ENCODE measurements at places on chromosomes 1 and 21. TPM values are rescaled to one million over a fixed set of nuclear protein-coding genes. Genes with fewer than 3 reads are reported as not detected.
A peak's percentile ranks its signal among the peaks of the same experiment; 100 is the strongest.

DNA sequence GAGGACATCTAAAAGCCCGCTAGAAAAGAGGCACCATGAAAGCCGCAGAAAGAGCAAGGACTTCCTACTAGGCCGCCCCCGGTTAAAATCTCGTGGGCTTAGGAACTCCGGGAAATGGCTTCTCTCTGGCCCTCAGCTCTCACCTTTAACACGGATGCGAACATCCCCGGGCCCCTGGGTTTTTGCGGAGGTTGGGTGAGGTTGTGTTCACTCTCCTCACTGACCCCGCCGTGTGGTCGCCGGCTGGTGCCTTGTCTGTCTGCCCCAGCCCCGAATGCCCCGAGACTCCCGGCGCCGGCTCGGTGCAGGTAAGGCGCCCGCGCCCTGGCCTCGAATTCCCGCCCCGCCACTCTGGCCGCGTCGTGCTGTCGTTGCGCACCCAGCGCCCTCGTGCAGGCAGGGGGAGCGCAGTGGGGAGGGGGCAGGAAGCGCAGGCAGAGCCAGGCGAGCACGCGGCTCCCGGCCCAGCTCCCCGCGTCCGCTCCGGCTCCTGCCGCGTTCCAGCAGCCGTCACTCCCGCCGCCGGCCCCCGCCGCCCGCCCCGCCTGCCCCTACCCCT, at the start of gene SHISAL2A:
Gene SHISAL2A (plus strand): TSS at position 437 of the 559 bp plus-strand sequence. CDS start 326 bp downstream, outside the sequence.
- H3K27me3 ChIP-seq = peaks cover 23% of the 10 kb centered on the region
- H3K36me3 ChIP-seq = no peaks in the 10 kb centered on the region
- peak within 1 kb of the TSS; percentile 40 for H3K4me3 ChIP-seq

- no peaks in the 10 kb centered on the region for H3K36me3 ChIP-seq
- no peak overlapping the region for H3K27ac ChIP-seq
- H3K4me3 ChIP-seq = no peak overlapping the region
- H3K4me1 ChIP-seq = no peaks in the 10 kb centered on the region
- no peaks in the 10 kb centered on the region for H3K27me3 ChIP-seq
Observed at GRCh38 chr1:56456435-56457101, 122.8 kb downstream of the PLPP3 start.

The ENAH gene
- 43.5 TPM for total RNA-seq

DNA sequence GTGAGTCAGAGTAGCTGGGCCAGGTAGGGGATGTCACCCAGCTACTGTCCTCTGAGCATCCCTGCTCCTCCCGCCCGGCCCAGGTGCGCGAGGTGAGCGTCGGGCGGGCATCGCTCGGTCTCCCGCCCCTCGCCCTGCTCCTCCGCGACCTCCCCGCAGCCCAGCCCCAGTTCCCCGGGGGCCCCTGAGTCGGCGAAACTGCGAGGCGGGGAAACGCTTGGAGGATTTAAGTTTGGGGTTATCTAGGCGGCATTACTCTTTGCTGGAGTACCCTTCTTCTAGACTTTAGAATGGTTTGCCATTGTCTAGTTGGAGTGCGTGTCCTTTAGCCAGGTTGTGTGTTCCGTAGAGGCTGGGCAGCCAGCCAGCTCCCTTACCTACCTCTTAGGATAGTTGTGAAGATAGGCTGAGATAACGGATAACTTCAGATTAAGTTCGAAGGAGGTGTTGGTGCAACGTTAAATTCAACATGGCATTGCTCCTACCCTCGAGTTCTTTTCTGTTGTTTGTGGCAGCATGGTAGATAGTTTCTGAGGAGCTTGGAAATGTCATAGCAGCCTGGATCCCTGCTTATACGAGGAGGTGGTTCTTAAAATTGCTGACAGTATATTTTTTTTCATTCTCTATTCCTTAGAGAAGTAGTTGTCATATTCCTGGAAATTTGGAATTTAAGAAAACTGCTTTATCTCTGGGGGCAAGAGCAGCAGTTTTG, 697 bp downstream of the AGO3 start:
- H3K4me1 ChIP-seq = peaks cover 4% of the 10 kb centered on the region
- no peaks in the 10 kb centered on the region for H3K27me3 ChIP-seq
- peak; percentile 38 for DNase-seq
- H3K27ac ChIP-seq = peak overlapping the region; percentile 96
- peak overlapping the region; percentile 89 for H3K4me3 ChIP-seq

- peaks cover 4% of the 10 kb centered on the region for H3K27me3 ChIP-seq
- DNase-seq = no peak
- no peak overlapping the region for H3K4me3 ChIP-seq
- no peaks in the 10 kb centered on the region for H3K4me1 ChIP-seq
Observed at GRCh38 chr1:44594353-44594752, 79.9 kb downstream of the TMEM53 start.

- no peak overlapping the region for H3K27ac ChIP-seq
- H3K36me3 ChIP-seq = no peaks in the 10 kb centered on the region
- no peak for DNase-seq
- H3K27me3 ChIP-seq = no peaks in the 10 kb centered on the region
- no peak overlapping the region for H3K4me3 ChIP-seq
Observed at GRCh38 chr1:25039229-25039628, 109.2 kb upstream of the RUNX3 start.

DNA sequence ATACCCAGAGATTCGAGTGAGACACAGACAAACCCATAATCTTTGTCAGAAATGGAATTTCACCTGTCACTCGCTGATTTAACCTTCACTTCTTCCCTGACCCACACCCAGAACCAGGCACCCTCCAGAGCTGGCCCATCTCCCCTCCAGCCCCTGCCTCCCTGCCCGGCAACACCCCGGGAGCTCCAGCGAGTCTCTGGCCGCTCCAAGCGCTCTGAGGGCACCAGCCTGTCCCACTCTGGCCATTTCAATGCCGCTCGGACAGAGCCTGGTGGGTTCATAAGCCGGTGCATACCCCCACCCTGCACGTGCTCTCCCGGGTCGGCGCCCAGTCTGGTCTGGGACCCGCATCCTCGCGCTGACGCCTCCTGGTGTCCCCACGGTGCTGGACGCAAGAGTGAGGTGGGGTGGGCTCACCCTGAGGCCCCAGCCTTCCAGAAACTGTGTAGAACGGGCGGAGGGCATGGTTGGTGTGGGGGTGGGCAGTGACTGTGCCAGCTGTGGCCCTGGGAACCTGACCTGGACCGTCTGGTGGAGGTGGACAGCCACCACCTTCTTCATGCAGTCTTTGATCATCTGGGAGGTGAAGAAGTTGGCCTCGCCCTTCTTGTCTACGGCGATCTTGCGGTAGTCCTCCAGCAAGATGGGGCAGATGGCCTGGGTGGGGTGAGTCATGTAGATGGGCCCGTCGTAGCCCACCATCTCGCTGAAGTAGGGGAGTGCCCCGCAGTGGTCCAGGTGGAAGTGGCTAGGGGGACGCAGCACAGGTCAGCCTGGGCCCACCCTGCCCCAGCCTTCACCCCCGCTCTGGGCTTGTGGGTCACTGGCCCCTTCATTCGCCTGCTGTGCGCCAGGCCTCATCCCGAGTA, 5.4 kb downstream of the INTS11 start:
- no peak for DNase-seq
- H3K27ac ChIP-seq = no peak overlapping the region
- peaks cover 5% of the 10 kb centered on the region for H3K4me1 ChIP-seq
- no peaks in the 10 kb centered on the region for H3K36me3 ChIP-seq

GRCh38 chr1:16231331-16232315, 5.4 kb downstream of the CPLANE2 start:
- no peaks in the 10 kb centered on the region for H3K36me3 ChIP-seq
- no peak for DNase-seq
- H3K4me1 ChIP-seq = peaks cover 6% of the 10 kb centered on the region

The HNRNPCL1 gene
- total RNA-seq = not detected

DNA sequence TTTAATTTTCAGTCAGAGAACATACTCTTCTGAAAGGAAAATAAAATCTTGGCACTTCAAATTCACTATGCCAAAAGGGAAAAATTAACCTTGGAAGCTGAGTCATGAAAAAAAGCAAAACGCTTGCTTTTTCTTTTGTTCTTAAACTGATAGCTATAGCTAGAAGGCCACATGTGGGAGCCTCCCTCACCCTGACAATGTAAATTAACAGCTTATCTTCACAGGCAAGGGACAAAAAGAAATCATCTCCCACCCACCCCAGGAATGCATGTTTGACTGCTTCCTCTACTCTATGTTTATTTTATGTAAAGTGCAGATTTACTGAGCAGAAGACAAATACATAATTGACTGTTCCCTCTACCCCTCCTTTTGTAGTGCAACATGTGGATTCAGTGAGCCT, 38.0 kb downstream of the EBNA1BP2 start:
- no peaks in the 10 kb centered on the region for H3K4me1 ChIP-seq
- H3K27me3 ChIP-seq = no peaks in the 10 kb centered on the region
- no peak for DNase-seq
- no peak overlapping the region for H3K27ac ChIP-seq
- H3K4me3 ChIP-seq = no peak overlapping the region

DNA sequence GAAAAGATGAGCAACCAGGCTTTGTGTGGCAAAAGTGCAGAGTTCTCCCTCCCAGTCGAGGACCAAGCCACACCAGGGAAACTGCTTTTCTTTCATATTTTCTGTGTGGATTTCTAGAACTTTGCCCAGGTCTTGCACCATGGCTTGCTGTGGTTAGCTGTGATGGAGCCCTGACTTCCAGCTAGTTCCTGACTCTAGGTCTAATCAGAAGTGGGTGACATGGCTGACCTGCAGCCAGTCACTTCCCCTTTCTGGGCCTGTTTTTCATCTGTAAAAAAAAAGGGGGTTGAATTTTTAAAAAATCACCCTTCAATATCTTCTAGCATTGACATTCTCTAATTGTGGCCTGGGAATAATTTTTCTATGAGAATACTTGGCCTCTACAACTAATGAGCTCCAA, 491.2 kb upstream of the USP24 start:
- no peaks in the 10 kb centered on the region for H3K27me3 ChIP-seq
- H3K27ac ChIP-seq = no peak overlapping the region
- no peaks in the 10 kb centered on the region for H3K36me3 ChIP-seq
- no peaks in the 10 kb centered on the region for H3K4me1 ChIP-seq

The ZMYND12 gene
- 2.9 TPM for total RNA-seq

The LEFTY2 gene
- 0.12 TPM for total RNA-seq

GRCh38 chr1:20867847-20868246, 80.7 kb upstream of the HP1BP3 start:
- DNase-seq = no peak
- H3K4me1 ChIP-seq = no peaks in the 10 kb centered on the region
- H3K4me3 ChIP-seq = no peak overlapping the region

GRCh38 chr1:198253668-198254067, 96.9 kb downstream of the NEK7 start:
- H3K4me3 ChIP-seq = no peak overlapping the region
- no peak for DNase-seq
- no peaks in the 10 kb centered on the region for H3K36me3 ChIP-seq

DNA sequence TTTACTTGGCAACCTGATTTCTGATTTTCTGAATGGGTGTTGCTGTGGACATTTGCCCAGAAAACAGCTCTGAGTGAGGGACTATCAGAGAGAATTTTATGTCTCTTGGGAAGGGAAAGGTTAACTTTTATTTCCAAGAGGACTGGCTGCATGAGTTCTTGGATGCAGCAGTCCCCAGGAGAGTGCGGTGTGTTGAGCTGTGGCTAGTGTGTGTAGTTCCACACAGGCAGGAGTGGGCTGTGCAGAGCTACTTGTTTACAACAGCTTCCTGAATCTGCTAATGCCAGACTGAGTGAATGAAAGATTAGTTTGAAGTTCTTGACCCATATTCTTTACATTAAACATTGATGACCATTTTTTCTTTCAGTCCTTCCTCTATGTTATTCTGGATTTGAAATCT, 41.0 kb upstream of the APOBEC4 start:
- H3K4me1 ChIP-seq = no peaks in the 10 kb centered on the region
- no peak for DNase-seq
- no peak overlapping the region for H3K27ac ChIP-seq
- H3K27me3 ChIP-seq = no peaks in the 10 kb centered on the region

GRCh38 chr21:35503671-35504070, 454.6 kb upstream of the RUNX1 start:
- no peak for DNase-seq
- no peak overlapping the region for H3K4me3 ChIP-seq
- no peaks in the 10 kb centered on the region for H3K36me3 ChIP-seq
- H3K4me1 ChIP-seq = no peaks in the 10 kb centered on the region
- no peaks in the 10 kb centered on the region for H3K27me3 ChIP-seq

The SMCP gene
- not detected for total RNA-seq

The CD1C gene
- 0.98 TPM for total RNA-seq

The SERPINC1 gene
- total RNA-seq = 0.29 TPM

DNA sequence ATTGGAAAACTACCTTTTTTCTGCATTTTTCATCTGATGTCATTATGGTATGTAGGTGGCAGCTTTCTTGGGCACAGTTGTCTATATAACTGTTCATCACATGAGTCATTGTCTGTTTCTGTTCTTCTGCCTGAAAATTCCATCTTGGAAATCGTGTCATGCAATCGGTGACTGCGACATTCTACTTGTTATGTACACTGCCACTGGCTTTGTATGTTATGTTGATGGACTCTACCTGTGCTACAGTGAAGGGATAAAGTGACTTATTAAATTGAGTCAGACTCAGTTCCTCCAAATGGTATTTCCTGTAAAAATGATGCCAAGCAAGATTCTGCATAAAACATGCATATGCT, 8.6 kb downstream of the SMAP2 start:
- no peaks in the 10 kb centered on the region for H3K27me3 ChIP-seq
- no peaks in the 10 kb centered on the region for H3K36me3 ChIP-seq
- no peak for DNase-seq
- H3K27ac ChIP-seq = peak overlapping the region; percentile 83
- H3K4me1 ChIP-seq = peaks cover 9% of the 10 kb centered on the region
